Globus pallidus (tissue), 1 donor: ENCODE measurements at places on chromosomes 6 and 20.
A peak's percentile ranks its signal among the peaks of the same experiment; 100 is the strongest.

- no peak for DNase-seq
Observed at GRCh38 chr6:74606582-74607071, 599.2 kb downstream of the COL12A1 start.

- no peak for DNase-seq
Observed at GRCh38 chr20:24388828-24389380, 80.5 kb upstream of the SYNDIG1 start.

DNA sequence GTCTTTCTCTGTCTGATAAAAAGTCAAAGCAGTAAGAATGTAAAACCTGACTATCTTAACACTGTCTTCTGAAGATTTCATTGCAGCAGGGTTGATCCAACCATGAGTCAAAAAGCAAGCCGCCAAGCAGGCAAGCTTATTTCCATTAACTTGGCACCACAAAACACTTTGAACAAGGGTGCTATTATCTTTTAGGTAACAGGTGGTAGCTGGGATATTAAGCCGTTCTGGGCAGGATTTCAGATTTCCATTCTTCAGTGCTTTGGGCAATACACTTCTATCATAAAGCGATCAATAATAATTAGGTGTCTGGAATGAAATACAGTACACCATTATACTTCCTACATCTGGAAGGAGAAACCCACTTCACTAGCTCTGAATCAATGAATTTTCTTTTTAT, 181.9 kb downstream of the TBC1D7 start:
- peak; percentile 6 for DNase-seq

- DNase-seq, result no peak
Observed at GRCh38 chr20:9483131-9483530, 31.3 kb upstream of the LAMP5 start.
